Activated CD8-positive, alpha-beta memory T cell treated with anti-CD3 and anti-CD28 coated beads for 24 hours (primary cell): ENCODE measurements at places on chromosomes 13 and 19.

DNA sequence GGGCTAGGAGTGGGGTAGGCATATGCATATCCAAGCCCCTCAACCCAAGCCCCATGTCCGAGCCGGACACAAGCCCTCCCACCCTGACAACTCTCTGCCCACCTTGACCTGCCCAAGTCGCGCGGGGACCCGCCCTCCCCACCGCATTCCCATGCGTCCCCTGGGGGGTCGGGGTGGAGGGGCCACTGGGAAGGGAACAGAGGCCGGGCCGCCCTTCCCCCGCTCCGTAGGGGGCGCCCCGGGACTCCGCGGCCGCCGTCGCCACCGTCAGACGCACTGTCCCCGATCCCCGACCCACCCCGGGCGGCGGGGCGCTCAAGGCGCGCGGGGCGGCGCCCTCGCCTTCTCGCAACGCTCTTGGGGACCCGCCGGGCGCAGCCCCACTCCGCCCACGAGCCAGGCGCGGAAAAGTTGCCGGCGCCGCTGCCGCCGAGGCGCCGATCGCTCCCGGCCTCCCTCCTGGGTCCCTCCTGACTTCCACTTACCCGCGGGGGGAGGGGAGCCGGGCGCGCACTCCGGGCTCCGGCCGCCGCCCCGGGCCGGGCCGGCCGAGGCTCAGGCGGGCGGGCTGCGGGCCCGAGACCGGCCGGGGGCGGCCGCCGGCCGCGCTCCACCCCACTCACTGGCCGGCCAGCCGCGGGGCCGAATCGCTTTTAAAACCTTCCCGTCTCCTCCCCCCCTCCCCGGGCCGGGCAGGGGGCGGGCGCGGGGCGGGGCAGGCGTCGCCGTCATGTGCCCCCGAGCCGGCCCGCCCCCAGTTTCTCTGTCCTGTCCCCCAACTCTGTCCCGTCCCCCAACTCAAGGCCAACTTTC, 34.4 kb upstream of the NANOS3 start:
- DNase-seq = peak; percentile 86

- no peak for DNase-seq
Observed at GRCh38 chr19:7104747-7105447, 35.4 kb downstream of the ZNF557 start.

DNA sequence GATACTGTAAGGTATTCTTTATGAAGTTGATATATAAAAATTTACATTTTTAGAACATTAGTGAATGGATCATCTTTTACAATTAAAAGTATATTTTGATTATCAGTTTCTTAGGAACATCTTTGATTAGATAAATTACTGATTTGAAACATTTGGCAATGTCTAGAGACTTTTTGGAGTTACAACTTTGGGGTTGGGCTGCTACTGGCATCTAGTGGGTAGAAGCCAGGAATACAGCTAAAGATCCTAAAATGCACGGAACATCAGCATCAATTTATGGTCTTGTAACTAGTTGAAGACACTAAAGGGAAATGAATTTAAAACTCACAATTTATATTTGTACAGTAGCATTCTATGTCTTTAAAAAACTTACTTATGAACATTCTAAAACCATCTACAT, 19.9 kb downstream of the POMP start:
- DNase-seq = no peak

DNA sequence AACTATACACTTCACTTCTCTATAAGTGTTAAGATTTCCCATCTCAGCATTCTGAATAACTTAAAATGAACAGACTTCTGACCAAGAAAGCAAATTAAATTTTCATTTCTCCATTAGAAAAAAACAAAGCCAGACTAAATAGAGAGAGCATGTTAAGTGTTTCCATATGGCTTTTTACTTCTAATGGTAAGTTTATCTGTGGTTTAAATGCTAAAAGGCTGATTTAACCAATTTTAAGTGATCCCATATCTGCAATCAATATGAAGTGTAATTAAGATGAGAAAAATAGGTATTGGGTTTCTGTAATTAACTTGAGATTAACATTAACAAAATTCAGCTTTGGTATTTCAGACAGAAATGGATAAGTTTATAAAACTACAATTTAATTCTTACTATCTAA, 107.8 kb downstream of the ELF1 start:
- DNase-seq = no peak

DNA sequence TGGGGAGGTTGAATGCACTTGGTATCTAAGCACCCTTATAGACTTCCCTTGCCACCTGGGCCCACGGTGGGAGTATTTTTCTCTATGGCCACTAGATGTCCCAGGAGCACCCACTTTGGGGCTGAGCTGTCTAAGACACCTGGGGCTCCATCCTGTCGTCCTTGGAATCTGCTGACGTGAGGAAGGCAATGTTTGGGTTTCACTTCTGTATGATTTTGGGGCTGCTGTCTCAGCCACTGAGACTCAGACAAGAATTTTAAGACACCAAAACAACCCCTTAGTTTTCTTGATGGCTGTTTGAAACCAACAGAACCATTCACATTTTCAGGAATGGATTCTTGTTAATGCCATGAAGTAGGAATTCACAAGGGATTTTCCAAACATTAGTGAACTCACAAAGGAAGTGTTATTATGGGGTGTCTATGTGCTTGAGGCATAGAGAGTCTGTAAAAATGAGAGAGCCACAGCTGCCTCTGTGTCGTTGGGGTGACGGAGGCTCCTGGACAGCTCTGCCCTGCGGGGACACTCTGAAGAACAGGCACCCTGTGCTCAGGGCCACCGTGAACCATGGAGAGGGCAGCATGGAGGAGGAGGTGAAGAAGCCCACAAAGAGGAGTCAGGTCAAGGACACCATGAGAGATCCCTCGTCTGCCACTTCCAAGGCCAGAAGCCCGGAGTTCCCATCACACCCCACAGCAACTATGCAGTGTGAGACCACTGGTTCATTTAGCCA, 106.8 kb upstream of the SPATA13 start:
- peak; percentile 79 for DNase-seq

DNA sequence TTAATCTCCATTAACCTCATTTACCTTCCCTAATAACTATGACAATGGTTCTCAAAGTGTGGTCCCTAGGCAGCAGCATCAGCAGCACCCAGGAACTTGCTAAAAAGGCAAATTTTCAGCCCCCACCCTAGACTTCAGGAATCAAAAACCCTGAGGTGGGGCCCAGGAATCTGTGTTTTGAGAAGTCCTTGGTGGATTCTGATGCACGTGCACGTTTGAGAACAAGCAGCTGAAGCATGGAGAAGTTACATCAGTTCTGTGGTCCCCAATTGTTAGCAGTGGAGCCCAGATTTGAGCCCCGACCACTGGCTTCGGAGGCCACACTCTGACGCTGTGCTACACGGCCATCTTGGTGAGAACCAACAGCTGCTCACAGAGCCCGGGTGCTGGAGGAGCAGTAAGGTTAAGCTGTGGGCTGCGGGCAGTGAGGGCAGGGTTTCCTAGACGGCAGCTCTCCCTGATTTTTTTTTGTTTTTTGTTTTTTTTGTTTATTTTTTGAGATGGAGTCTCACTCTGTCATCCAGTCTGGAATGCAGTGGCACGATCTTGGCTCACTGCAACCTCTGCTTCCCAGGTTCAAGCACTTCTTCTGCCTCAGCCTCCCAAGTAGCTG, 14.0 kb upstream of the CD22 start:
- DNase-seq = no peak

GRCh38 chr13:79070343-79070974, 335.6 kb downstream of the RBM26 start:
- DNase-seq = no peak

DNA sequence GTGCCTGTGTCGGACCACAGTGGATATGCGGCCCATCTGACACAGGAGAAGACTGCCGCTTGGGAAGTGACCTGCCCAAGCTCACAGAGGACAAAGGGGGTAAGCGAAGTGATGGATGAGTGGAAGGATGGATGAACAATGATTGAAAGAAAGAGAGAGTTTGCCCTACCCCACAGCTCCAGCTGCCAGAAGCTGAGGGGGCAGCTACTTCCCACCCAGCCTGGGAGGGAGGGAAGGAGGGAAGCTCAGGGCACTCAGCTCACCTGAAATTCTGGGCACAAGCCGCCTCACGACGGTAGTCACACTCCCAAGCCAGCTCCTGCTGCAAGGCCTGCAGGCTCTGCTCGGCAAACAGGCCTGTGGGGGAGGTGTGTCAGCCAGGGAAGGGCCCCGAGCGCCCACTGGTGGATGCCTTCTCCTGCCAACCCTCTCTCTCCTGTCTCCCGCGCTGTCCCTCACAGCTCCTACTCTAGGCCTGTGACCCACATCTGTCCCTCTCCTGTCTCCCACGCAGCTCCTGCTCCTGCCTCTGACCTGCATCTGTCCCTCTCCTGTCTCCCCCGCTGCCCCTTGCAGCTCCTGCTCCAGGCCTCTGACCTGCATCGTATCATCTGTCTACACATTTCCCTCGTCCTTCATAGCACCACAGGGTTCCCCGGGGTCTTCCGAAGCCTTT, 12.0 kb upstream of the NUMBL start:
- DNase-seq = no peak

- DNase-seq = no peak
Observed at GRCh38 chr19:18596752-18597157, 8.2 kb downstream of the REX1BD start.

- peak; percentile 77 for DNase-seq
Observed at GRCh38 chr19:35755550-35756376, 1.1 kb downstream of the HSPB6 start.

DNA sequence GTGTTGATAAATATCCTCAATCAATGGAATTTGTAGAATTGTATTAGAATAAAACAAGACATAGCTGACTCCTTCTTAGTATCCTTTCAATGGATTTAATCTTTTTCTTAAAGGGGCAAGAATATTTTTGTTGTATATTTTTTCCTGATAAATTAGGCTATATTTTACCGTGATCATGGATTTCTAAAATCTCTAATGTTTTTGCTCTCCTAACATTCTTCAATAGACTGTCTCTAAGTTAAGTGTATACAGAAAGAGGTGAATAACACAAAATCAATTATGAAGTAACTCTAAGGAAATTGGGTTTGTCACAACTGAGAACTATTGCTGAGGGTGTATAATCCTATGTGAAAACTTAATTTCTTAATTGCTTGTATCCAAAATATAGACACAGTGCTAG, at the start of gene OR7E24:
TSS of gene OR7E24 (plus strand) at position 301 of the 400 bp plus-strand sequence. CDS start 114 bp downstream, outside the sequence.
- no peak for DNase-seq

DNA sequence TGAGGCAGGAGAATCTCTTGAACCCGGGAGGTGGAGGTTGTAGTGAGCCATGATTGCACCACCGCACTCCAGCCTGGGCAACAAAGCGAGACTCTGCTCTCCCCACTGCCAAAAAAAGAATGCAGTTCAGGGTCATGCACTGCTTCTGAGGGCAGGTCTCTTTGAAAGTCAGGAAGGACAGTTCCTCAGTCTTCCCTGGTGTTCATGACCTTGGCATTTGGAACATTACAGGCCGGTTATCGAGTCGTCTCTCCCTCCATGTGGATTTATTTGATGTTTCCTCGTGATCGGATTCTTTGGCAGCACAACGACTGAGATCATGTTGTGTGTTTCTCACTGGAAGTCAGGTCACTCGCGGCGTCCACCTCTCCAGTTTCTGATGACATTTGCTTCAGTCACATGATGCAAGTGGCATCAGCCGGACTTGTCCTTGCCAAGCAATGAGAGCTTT, 17.2 kb downstream of the FGF21 start:
- no peak for DNase-seq

DNA sequence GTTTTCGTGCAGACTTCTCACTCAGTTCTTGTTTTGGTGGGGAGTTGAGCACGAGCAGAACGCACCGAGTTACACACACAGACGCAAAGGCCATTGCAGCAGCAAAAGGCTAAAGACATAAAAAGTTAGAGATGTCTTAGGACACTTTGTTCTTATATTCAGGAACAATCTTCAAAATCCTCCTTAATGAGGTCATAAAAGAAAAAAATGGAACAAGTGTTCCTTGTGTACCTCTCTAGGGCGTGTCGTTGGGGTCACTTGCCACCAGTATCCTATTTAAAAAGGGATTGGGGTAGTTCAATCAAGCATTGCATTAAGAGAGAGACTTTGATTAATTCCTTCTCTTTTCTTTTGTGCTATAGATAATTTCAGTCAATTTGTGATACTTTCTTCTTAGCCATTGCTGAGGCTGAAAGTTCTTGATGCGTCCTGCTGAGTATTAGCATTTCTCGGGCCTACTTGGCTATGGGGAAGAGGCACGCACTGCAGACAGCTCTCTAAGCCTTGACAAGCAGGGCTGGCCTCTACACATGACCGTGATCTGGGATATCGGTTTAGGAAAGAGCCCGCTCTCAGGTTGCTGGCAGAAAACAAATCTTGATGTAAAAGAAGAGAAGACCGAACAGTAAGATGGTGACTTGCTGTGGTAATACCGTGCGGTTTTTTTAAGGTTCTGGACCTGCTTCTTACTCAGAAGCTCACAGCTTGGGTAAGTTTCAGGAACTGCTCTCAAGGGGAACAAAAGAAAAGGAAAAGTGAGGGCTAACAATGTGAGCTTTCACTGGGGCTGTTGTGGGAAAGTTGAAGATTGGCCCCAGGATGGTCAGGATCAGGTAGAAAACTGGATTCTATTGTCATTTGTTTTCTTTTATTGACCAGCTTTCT, 223.6 kb downstream of the TM9SF2 start:
- no peak for DNase-seq

DNA sequence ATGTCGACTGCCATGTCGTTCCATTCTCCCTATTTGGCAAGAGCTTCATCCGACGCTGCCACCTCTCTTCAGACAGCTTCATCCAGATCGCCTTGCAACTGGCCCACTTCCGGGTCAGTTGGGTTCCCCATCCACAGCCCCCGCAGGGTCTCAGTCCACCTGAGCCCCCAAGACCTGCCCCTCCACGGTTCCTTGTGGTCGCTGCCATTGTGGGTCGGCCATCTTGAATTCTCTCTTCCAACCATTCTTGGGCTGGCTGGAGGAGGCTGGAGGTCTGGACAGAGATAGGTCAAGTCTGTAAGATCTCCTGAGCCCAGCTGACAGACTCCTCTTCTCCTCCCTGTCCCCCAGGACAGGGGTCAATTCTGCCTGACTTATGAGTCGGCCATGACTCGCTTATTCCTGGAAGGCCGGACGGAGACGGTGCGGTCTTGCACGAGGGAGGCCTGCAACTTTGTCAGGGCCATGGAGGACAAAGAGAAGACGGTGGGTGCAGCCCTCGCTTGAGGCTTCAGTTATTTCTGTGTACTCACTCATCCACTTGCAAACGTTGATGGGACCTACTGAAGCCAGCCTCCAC, 19.5 kb downstream of the CPT1C start:
- no peak for DNase-seq

DNA sequence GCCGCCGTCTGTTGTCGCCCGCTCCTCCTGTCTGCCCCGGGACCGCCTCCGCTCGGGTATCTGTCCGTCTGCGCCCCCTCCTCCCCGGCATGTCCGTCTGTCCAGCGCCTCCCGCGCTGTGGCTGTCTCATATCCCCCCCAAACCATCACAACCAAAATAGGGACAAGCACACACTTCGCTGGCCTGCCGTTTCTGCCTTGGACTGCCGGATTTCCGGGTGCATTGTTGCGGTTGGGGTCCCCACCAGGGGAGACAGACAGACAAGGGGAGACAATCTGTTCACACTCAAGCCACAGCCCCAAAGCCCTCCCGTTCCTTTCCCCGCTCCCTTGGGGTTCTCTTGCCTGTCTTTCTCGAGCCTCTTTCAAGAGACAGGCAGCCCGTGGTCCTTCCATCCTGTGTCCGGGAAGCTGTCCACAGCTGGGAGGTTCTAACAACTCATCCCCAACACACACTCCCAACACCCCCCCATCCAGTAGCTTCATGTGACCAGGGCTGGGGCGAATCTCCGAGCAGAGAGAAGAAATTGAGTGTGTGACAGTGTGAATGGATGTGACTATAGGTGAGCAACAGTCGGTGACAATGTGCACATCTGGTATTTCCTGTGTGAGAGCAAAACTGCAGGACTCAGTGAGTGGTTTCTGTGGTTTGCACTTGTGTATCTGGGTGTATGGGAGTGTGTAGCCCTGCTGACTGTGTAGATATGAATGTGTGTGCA, 16.5 kb upstream of the FOSB start:
- DNase-seq = peak; percentile 79
